Activated CD4-positive, alpha-beta T cell treated with anti-CD3 and anti-CD28 coated beads, Interleukin-2, amount 10 ng/mL, durations not matched to agents 7 days and 5 days (primary cell): ENCODE measurements at places on chromosomes 6 and 20.

DNA sequence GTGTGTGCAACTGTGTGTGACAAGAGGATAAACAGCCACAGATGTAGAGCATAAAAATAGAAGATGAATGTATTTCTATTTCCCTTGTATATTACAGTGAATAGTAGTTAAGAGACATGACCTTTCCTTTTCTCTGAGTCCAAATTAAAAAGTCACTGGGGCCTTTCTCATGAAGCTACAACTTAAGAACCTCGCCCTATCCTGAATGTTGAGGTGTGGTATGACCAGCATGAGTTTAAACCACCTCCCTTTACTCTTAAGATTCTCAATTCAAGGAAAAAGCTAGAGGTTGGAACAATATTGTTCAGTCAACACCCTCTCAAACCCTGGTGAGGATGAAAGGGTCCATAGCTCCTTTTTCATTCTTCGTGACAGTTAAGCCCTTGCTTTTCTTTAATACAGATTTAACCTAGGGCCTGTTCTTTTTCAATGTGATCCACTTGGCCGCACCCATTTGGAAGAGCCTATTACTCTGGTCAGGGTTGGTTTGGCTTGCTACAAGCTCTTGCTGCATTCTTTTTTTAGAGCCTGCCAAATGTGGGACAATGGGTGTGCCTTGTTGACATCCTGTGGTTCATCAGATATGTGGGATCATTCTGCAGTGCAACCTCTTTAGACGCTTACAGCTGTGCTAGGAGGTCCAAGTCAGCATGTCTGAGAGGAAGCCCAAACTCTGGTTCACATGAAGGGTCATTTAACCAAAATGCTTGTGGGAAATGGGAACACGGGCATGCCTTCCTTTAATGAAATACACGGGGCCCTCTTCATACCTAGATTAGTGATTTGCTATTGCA, 290.0 kb downstream of the HAO1 start:
- no peak for DNase-seq

- DNase-seq = no peak
Measured at GRCh38 chr20:25453035-25453810, 45.8 kb downstream of the GINS1 start.

GRCh38 chr6:47473791-47474346, 3.7 kb upstream of the CD2AP start:
- no peak for DNase-seq

DNA sequence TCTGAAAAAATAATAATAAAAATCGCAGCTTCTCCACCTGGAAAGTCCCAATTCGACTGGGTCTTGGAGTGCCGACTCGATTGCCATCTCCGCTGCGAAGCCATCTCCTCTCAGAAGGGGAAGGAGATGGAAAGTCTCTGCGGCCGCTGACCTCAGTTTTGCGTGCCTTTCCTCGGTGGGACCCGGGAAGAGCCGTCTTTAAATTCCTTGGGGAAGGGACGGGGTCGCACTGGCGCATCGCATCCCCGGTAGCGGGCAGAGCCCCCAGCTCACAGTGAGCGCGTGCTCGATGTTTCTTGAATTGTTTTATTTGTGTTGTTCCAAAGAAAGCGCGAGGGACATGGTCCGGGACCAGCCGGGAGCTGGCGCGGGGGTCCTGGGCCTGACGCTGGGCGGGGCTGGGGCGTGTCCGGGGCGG, 270 bp upstream of the TIAM2 start:
- no peak for DNase-seq

DNA sequence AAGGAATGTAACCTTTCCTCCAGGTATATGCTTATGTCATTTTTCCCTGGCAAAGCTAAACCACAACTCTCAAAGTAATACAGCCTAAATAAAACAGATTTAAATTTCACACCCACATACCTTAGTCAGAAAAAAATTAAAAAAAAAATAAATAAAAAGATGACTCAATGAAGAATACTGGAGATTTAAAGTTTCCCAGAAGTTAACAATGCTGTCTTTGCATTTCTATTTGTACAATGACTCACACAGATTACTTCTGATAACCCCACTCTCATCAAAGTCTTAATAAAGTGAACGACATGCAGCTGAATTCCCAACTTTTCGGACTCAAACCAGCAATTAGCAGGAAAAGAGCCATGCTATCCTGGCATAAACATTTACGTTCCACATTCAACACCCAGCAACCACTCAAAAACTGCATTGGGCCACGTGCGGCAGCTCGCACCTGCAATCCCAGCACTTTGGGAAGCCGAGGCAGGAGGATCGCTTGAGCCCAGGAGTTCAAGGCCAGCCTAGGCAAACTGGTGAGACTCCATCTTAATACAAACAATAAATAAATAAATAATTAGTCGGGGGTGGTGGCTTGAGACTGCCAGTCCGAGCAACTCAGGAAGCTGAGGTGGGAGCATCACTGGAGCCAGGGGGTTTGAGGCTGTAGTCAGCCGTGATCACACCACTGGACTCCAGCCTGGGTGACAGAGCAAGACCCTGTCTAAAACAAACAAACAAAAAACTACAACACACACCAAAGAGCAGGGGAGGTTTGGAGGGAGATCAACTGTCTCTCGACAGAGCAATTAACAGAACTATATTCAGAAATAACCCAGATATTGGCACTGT, 130.5 kb downstream of the WDR27 start:
- no peak for DNase-seq

DNA sequence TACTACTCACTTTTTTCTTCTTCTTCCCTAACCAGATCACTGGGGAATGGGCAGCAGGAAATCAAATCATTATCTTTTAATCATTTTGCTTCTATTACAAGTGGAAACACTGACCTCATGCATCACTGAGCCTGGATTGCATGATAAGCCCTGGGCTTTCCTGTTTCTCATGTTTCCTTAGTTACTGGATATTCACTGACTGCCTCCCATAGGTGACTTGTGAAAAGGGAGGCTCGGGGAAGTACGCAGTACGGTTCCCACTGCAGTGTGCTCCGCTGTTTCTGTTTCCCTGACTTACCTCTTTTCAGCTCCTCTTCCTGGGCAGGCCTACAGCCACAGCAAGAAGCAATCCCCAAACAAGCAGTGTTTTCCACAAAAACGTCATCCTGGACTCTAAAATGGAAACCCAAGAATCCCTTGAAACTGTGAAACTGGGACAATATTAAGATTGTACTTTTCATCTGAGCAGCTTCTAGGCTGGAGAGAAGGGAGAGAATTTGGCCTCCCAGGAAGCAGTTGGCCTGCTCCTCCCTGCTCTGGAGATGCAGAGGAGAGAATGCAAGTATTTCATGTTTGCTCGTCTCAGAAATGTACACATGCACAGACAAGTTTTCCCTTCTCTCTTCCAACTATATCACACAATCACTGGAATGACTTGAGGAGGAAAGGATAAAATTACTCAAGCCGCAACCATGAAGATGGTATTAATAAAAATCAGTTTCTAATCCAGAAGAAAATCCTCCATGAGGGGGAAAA, 13.1 kb downstream of the BTNL2 start:
- no peak for DNase-seq

DNA sequence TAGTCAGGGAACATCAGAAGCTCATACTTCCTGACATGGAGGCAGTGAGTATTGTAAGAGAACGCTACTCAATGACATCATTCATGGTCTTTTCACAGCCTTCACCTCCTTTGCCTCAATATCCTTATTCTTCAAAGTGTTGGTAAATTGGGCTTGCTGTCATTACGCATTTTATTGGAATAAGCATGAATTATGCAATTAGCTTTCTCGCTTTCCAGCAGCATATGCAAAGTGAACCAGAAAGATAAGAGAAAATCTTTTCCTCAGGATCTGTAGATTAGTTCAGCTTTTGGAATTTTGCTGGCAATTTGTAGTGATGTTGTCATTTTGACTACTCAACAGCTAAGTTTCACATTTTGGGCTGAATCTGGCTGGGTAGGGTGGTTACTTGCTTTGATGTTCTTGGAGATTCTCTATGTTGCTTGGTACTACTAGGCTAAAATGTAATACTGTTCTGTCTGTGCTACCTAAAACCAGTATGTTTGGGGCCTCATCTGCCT, 1012.1 kb downstream of the KIF16B start:
- DNase-seq = no peak

- DNase-seq = no peak
Measured at GRCh38 chr6:10610289-10610688, 84.1 kb downstream of the C6orf52 start.

- DNase-seq = peak; percentile 26
Measured at GRCh38 chr20:41029150-41029901, 704 bp downstream of the TOP1 start.

- DNase-seq = no peak
Measured at GRCh38 chr6:22807261-22807660, 237.9 kb downstream of the HDGFL1 start.

DNA sequence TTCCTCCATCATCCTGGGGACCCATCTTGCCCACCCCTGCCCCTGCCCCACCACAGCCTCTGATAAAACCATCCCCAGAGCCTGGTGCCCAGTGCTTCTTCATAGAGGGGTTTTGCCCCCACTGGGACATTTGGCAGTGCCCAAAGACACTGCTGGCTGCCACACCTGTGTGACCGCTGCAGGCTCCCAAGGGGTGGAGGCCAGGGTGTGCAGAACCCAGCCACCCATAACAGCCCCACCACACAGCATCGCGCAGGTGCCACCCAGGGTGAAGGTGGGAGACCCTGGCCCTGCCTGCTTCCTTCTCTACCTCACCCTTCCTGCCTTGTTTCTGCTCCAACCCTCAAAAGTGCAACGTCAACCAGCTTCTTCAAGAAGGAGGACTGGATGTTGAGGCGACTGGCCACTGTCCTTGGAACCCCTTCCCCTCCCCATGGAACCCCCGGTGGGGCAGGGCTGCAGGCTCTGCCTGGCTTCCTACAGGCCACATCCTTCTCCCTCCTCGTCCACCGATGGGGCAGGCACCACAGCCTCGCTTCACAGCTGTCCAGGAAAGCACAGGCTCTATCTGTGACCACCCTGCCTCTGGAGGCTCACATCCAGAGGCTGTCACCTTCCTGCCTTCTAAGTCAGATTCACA, 79.2 kb upstream of the MPC1 start:
- DNase-seq = no peak

DNA sequence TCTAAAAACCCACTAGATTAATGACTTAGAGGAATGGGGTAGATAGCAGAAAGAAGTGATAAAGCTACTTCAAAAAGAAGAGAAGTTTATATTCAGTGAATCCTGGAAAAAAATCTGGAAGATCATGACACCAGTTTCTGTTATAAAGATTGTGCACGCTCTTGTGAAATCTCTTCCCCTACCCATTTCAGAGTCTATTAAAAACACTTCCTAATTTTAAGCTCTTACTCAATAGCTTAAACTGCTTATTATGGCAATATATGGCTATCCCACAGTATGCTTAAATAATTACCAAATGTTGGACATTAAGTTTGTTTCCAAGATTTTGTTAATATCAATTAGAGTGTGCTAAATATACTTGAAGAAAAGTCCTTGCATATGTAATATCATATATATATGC, 585.3 kb upstream of the MAN1A1 start:
- no peak for DNase-seq

GRCh38 chr6:35972471-35973367, 51.7 kb downstream of the SLC26A8 start:
- DNase-seq = no peak

DNA sequence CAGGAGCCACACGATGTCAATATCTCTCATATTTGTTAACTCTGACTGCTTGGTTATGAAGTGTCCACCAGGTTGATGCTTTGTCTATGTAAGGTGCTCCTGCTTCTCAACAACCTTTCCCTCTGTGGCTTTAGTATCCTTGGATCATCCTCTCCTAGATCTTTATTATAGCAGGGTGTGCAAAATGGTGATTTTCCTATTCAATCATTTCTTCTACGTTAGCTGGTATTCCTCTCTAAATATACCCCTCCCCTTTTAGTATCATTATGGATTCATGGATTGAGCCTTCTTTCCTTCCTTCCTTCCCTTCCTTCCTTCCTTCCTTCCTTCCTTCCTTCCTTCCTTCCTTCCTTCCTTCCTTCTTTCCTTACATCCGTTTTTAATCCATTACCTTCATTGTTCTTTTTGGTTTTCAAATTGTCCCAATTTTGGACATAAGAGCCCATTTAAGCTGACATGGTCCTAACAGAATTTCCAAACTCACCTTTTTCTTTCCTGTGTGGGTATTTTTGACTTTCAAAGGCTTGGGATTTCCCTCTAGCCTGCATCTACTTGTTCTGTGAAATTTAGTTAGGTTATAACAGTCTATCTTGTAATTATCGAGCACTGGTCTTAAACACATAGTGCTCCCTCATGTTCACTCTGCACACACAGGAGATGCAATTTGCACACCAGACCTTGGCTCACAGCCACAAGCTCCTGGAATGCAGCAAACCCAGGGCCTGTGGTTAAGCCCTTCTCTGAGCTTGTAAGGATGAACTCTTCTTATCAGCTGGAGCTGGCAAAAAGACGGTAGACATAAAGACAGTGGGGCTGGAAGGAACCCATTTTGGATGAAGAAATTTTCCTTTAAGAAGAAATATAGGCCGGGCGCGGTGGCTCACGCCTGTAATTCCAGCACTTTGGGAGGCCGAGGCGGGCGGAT, 109.9 kb downstream of the SLC24A3 start:
- DNase-seq = no peak

DNA sequence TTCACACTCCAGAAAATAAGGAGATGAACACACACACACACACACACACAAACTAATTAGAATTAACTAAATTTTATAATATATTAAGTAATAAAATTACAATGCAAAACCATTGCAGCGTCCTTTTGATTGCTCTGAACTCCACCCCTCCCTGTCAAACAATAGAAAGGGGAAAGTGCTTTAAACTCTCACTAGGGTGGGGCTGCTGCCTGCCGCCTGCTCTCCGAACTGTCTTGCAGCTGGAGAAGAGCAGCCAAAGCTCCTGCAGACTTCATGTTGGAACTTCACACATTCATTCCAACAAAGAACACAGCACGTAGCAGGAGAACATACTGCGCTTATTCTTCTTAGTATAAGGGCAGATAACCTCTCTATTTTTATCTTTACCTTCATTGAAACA, 83.2 kb downstream of the GCLC start:
- DNase-seq = no peak

DNA sequence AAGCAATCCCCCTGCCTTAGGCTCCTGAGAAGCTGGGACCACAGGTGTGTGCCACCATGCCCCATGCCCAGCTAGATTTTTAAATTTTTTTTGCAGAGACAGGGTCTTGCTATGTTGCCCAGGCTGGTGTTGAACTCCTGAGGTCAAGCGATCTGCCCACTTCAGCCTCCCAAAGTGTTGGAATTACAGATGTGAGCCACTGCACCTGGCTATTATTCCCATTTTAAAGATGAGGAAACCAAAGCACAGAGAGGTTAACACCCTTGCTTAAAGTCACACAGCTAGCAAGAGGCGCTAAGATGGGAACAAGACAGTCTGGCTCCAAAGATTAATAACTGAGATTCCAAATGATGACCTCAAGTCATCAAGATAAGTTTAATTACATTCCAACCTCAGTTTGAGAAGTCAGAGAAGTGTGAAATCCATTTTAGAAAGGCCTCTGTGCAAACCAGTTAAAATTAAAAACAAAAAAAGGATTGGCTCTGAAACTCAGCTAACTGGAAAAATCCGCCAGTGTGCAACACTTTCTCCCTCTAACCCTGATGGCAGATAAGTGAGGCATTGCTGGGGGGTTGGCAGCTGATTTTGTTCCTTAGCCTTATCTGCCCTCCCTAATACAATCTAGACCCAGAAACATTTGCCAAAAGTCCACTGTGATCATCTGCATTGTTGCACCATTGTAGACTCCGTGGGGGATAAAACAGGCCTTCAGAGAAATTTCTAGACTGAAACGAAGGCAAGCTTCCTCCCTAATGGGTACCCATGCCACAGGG, 55.5 kb downstream of the CPNE5 start:
- DNase-seq = no peak

- DNase-seq = no peak
Measured at GRCh38 chr20:13265941-13266340, 44.9 kb downstream of the ISM1 start.

- no peak for DNase-seq
Measured at GRCh38 chr20:34543463-34544056, 15.0 kb upstream of the MAP1LC3A start.
